ENCODE measurements at places on chromosomes 13 and 19. TPM values are rescaled to one million over a fixed set of nuclear protein-coding genes. Genes with fewer than 3 reads are reported as not detected.
A peak's percentile ranks its signal among the peaks of the same experiment; 100 is the strongest.

DNA sequence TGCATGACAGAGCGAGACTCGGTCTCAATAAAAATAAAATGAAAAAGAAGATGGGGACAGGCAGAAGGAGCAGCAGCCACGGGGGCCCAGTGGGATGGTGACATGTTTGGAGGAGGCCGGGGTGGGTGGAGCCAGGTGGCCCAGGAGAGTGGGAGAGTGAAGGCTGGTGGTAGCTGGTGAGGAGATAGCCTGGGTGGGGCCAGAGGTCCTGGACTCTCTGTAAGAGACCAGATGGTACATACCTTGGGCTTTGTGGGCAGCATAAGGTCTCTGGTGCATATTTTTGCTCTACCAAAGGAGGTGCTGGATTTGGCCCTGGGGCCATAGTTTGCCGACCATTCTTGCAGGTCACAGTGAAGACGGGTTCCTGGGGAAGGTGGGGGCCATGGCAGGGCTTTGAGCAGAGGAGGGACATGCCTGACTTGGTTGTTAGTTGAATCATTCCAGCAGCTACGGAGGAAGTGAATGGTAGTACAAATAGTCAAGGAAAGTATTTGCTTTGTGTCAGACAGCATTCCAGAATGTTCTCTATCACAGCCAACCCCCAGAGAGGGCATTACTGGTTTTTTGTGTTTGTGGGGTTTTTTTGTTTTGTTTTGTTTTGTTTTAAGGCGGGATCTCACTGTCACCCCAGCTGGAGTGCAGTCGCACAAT, 69.1 kb downstream of the ARHGEF18 start:
- DNase-seq: peak; percentile 16

DNA sequence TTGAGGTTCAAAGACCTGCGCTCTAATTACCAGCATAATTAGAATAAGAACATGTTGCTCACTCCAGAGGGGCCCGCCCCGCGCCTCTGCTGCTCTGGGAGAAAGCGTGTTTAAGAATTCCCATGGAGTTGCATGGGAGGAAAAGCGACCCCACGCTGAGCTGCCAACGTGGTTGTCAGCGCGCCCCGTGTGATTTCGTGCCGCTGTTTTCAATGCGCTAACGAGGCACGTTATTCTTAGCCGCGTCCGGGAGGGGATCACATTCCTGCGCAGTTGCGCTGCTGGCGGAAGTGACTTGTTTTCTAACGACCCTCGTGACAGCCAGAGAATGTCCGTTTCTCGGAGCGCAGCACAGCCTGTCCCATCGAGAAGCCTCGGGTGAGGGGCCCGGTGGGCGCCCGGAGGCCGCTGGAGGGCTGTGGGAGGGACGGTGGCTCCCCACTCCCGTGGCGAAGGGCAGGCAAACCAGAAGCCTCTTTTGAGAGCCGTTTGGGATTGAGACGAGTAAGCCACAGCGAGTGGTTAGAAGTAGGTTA, 173.8 kb upstream of the SOX1 start:
- no peak for DNase-seq

GRCh38 chr19:33298146-33298911, 4.0 kb downstream of the CEBPA start:
- DNase-seq: no peak

- no peak for DNase-seq
Measured at GRCh38 chr13:58476206-58476918, 844.8 kb downstream of the PCDH17 start.

GRCh38 chr13:21328836-21329477, 130.1 kb downstream of the ZDHHC20 start:
- no peak for DNase-seq

GRCh38 chr19:13830741-13831536, 35.7 kb downstream of the ZSWIM4 start:
- peak; percentile 77 for DNase-seq

DNA sequence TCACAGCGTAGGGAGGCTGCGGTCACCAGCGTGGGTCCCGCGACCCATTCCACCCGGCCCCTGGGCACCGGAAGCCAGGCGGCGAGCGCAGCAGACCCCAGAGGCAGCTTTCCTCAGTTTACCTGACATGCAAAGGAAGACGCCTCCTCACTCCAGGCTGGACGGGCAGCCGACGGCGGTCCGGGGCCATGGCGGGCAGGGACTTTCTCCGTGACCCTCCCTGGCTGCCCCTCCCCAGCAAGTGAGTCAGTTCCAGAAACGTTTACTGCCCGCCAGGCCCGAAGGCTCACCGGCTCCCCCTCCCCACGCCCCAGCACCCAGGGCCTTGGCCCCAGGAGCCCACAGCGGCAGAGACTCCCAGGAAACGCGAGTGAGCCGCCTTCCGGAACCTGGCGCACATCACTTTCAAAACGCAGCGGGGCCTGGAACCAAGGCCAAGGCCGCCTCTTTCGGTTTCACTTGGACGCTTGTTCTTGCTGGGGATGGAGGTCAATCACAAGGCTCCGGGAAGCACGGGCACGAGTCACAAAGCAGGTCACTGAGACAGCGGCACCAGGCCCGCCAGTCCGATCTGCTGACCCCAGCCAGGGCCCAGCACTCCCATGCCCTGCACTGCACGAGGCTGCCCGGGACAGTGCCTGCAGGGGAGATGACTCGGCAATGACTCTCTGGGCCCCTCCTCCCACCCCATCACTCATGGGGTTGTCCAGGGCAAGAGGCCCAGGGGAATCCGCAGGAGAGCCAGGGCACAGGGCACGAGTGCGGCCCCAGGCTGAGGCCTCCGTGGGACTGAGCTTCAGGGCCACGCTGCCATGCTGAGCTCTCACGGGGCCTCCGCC, 5.3 kb downstream of the SBNO2 start:
- DNase-seq: peak; percentile 90

DNA sequence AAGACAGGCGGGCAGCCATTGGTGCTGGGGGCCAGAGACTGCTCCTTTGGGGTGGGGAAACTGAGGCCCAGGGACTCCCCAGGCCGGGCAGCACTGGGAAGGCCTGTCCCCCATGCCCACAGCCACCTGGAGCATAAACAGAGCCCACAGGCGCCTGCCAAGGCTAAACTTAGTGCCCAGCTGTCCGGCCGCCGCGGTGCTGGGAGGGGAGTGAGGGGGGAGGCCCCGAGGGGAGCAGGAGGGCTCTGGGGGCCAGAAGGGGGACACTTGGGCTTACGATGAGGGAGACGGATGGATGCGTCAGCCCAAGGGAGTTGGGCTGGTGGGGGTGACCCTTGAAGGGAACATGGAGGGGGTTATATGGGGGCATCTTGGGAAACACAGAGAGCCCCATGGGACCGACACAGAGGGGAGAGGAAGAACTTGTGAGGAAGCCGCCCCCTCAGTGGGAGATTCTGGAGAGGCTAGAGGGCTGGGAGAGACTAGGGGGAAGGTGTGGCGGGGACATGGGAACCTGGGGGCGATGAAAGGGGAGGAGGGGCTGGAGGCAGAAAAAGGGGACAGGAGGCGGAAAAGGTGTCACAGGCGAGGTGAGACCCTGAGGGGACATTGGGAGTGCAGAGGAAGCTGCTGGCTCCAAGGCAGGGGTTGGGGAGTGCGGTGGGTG, 2.2 kb downstream of the CERS1 start:
- DNase-seq: no peak

GRCh38 chr19:7550987-7551761, 15.7 kb downstream of the PNPLA6 start:
- DNase-seq: peak; percentile 53

GRCh38 chr13:100962585-100962984, 288.0 kb upstream of the TMTC4 start:
- DNase-seq: no peak

DNA sequence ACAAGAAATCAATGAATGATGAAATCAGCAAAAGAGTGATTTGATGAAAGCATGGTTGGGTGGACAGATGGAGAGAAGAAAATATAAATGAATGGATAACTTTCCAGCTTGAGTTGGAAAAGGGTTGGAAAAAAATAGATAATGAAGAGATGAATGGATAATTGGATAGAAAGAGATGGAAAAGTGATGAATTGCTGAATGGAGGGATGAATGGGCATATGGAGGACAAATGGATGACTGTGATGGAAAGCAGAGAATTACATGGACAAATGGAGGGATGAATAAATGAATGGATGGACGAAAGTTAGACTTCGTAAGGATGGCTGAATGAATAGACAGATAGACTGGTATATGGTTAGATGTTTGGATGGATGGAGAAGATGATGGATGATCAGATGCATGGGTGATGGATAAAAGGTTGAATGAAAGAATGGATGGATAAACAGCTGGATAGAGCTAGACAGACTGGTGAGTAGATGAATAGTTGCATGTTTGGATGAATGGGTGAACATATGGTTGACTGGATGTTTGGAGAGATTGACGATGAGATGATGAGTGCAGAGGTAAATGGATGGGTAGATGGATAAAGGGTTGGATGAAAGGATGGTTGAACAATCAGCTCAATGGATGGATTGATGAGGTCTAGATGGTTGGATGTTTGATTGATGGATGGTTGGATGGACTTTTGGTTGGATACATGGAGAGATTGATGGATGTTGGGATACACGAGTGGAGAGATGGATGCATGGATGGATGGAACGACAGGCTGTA, 11.8 kb downstream of the LGALS7B start:
- no peak for DNase-seq

DNA sequence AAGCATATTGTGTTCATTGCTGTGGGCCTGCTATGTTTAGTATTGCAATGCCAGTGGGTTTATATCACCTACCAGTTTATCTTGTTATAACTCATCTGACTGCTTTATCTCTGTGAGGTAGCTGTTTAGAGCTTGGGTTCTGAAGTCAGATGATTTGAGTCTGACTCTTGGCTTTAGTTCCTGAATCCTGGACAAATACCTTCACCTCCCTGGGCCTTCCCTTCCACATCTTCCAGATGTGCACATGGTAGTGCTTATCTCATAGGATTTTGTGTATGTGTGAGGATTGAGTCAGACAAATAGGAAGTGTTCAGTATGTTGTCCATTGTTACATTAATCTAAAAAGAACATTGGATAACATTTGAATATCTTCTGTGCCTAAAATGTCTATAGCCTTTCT, 63.5 kb upstream of the ANKRD10 start:
- no peak for DNase-seq

DNA sequence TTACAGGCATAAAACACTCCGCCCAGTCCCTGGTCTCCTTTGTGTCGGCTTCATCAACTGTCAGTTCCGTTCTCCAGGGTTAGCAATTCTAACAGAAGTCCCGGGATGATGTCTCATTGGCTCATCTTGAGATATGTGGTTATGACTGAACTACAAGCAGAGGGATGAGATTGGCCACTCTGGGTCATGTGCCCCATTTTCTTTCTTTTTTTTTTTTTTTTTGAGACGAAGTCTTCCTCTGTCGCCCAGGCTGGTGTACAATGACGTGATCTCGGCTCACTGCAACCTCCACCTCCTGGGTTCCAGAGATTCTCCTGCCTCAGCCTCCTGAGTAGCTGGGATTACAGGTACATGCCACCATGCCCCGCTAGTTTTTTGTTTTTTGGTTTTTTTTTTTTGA, 95.4 kb upstream of the MRI1 start:
- peak; percentile 5 for DNase-seq

DNA sequence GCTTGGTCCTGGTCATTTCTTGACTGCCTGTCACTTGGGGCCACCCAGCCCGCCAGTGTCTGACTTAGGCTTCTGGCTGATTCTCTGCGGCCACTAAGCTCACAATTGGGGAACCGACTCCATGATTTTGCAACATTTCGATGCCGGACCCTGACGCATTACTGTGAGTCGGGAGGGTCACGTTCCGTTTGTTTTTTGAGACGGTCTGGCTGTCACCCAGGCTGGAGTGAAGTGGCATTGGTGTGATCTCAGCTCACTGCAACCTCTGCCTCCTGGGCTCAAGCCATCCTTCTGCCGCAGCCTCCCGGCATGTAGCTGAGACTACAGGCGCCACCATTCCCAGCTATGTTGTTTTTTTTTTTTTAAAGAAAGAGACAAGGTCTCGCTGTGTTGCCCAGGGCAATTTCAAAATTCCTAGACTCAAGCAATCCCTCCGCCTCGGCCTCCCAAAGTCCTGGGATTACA, 3.2 kb upstream of the ADAT3 start:
- no peak for DNase-seq

DNA sequence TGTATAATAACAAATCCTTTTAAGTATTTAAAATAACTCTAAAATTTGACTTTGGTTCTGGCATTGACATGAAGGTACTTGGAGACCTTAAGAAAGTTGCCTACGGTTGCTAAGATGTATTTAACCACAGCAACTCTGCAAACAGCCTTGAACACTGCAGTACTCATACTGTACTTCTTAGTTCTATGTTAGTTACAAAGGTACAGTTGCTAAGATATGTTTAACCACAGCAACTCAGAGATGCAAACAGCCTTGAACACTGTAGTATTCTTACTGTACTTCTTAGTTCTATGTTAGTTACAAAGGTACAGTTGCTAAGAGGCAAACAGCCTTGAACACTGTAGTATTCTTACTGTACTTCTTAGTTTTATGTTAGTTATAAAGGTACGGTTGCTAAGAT, 268.3 kb upstream of the MIR17HG start:
- no peak for DNase-seq

DNA sequence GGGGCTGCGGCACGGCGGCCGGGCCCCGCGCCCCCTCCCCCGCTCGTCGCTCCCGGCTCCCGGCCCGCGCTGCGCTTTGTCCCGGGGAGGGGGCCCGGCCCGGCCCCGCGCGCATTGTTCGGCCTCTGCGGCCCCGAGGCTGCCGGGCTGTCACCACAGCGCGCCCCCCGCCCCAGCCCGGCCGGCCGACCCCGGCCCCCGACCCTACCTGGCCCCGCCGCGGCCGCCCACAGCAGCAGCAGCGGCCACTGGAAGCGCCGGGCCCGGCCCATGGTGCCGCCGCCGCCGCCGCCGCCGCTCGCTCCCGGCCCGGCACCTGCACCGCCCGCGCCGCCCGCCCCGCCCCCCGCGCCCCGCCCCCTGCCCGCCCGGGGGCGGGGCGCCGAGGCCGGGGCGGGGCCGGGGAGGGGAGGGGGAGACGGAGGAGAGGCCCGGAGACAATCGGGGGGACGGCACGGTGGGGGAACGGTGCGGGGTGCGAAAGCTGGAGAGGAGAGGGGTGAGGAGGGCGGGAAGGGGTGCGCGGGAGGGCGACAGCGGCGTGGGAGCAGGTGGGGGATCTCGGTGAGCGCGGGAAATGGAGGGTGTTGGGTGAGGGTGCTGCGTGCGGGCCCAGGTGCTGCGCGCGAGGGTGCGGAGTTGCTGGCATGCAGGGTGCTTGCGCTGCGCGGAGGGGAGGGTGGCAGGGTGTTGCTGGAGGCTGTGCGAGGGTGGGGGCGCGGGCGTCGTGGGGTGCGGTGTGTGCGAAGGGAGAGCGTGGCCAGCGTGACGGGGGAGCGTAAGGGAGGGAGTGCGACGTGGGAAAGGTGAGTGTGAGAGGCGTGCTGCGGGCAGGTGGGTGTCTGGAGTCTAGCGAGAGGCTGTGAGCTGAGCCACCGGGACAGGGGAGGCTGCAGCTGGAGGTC, at the start of gene CADM4:
Gene CADM4, minus strand, starts transcription at position 332 of the 905 bp plus-strand sequence. Its CDS starts 60 bp downstream, at position 272.
- peak; percentile 17 for DNase-seq

OR7A5 gene
- not detected for total RNA-seq

SLC1A6 gene
- total RNA-seq: not detected

AMER2 gene
- not detected for total RNA-seq

ZNF763 gene
- 0.63 TPM for total RNA-seq

PTPRH gene
- total RNA-seq: 0.43 TPM

ARMC6 gene
- 45.0 TPM for total RNA-seq

ZNF528 gene
- 14.9 TPM for total RNA-seq

CYP4F12 gene
- not detected for total RNA-seq

All from GM23248 (cell line).